Hematopoietic multipotent progenitor cell treated with erythropoietin and hydrocortisone succinate and interleukin-3 and kit ligand, for 4 days (in vitro differentiated cells): ENCODE measurements at places on chromosomes 3 and 15.

- DNase-seq: no peak
Observed at GRCh38 chr3:3080309-3080708, 29.9 kb downstream of the IL5RA start.

DNA sequence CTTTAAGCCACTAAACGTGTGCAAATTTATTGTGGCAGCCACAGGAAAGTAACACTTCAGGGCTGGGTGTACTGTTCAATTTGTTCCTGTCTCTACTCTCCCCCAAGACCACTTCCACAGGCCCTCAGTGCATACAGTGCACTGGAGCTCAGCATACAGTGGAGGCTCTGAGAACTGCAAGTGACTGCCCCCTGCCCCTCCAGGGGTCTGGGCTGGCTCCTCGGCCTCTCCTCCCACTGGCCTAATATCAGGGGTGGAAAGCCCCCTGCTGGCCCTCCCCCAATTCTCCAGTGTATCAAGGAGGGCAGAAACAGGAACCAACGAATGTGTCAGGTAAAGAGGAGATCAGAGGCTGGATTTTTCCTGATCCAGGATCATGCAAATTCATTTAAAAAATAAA lies 19.9 kb upstream of the HEG1 start:
- no peak for DNase-seq

DNA sequence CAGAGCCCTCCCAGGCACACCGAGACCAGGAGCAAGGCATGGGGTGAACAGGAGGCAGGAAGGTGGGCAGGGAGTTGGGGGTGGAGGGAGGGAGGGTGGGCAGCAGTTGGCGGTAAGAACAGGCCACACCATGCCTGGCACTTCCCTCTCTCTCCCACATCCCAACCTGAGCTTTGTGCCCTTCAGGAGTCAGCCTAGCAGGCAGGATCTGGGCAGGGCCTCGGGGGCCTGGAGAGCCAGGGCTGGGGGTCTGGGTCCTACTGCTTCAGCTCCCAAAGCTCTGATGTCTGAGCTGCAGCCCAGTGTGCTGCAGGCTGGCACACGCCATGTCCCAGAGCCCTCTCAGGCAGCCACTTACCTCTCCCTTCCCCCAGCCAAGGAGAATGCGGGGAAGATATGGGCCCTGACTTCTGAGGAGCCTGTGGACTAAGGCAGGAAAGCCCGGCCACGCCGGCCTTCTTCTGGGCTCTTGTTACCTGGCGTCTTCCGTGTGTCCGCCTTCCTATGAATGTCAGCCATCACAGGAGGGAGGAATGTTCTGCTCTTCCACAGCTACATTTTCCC lies 2.9 kb upstream of the MYL3 start:
- no peak for DNase-seq

- peak; percentile 1 for DNase-seq
Observed at GRCh38 chr15:93617443-93617842, 528.4 kb upstream of the RGMA start.

DNA sequence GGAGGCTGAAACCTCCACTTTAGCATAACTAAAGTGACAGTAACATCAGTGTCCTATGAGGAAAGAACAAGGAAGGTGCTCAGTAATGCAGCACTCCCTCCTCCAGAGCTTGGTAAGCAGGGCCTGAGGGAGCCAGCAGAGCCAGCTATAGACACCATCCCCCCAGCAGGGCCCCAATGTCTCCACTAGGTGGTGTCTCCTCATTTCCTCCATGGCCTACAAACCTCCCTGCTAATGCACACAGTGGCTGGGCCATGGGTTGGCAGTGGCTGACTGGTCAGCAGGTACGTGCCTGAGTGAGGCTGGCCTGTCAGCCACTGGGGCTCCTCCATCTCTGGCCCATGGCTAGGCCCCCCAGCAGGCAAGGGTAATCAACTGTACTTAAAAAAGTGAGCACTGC lies 13.6 kb downstream of the MRPS25 start:
- DNase-seq: peak; percentile 84

DNA sequence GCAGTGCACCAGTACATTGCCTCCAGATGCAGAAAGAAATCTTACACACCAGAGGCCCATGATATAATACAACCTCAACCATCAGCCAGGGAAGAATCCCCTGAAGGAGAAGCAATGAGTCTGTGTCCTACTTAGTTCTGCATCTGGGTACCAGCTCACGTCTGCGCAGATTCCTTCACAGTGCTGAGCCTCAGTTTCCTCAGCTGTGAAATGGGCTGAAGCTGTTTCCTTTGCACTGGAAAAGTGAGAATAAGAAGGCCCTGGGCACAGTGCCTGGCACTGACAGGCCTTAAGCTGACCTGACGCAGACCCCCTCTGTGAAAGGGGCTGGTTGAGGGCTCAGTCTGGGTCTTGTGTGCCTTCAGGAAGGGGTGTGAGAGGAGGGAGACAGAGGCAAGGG lies 20.7 kb downstream of the ATP2B2 start:
- no peak for DNase-seq

DNA sequence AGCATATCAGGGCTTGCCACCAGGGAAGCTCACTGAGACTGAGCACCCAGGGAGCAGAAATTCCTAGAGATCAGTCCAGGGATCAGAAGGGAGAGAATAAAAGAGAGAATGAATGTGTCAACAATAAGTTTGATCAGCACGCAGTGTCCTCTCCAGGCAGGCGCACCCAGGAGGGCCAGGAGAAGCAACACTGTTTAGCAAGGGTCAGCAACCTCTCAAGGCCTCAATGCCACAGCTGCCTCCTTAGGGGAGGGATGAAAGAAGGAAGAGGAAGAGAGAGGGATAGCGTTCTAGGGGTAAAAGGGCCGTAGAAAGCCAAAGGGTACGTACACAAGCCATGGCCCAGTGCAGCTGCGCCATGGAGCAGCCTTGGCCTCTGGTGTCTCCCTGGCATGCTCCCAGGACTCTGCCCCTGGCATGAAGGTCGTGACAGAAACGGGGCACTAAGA lies 399.8 kb downstream of the SHQ1 start:
- DNase-seq: no peak

DNA sequence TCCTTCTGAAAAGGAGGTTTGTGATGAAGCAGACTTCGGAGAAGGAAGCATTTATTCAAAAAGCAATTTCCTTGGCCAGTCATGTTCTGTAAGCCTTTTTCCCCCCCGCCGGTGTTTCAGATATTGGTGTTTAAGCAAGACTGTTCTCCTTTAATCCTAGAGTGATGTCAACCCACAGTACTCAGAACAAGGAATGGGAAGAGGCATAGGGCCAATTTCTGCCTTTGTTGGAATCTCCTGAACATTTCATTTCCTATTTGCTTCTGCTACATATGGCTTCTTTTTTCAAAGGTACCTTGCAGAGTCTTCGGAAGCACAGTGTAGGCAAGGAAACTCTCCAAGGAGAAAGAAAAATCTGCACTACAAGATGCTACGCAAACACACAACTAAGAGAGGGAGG lies 713.1 kb upstream of the CFAP20DC start:
- no peak for DNase-seq

DNA sequence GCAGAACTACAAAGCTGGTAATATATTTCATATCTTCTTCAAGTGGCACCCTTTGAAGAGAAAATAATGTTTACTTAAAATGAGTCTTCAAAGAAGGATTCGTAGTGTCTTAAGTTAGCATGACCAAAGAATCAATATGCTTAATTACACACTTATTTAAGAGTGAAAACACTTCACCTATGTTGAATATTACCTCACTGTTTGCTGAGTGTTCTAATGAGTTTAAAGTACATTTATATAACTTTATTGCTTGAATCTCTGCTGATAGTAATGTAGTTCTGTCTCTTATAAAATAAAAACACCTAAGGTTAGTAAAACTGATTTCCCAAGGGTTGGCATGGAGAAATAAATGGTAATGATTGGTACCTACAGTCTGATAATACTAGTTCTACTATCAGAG lies 143.3 kb upstream of the SLC2A2 start:
- DNase-seq: no peak

GRCh38 chr3:181998828-181999227 lies 287.1 kb downstream of the SOX2 start:
- no peak for DNase-seq

DNA sequence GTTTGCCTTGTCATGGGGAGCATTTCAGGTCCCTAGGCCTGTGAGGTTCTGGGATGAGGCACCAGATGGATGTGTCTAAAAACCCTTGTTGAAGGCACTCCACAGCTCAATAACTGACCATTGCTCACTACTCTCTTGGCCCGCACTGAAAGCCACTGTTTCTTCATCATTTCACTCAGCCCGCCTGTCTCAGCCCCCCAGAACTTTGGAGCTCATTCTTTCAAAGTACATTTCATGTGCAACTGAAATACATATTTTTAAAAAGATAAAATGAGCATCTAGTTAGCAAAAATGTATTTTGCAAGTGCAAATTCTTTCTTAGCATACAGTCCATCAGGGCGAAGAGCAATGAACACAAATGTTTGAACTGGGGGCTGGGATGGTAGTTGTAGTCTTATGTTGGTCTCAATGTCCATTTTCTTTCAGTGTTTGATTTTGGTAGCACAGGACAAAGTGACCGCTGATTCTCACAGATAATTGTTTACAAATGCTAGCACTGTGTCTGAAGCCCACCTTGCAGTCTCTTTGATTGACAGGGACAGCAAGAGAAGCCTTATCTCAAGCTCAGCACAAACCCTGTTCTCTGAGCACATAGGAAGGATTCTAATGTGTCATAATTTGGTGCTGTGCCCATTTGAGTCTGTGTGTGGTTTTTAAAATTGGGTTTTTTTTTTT lies 19.6 kb downstream of the HEMK1 start:
- peak; percentile 88 for DNase-seq

GRCh38 chr3:38116471-38117162 lies 20.3 kb downstream of the ACAA1 start:
- no peak for DNase-seq

DNA sequence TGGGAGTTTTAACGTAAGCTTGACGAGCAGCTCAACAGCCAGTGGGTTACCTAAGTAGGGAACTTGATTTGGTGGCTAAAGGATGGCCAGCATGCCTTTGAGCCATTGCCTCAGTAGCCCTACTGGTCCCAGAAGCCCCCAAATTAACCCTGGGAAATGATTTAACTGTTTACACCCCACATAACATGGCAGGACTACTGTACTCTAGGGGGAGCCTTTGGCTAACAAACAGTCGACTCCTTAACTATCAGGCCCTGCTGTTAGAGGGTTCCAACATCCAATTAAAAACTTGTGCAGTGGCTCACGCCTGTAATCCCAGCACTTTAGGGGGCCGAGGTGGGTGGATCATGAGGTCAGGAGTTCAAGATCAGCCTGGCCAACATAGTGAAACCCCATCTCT lies 9.4 kb upstream of the SMCO1 start:
- peak; percentile 72 for DNase-seq

DNA sequence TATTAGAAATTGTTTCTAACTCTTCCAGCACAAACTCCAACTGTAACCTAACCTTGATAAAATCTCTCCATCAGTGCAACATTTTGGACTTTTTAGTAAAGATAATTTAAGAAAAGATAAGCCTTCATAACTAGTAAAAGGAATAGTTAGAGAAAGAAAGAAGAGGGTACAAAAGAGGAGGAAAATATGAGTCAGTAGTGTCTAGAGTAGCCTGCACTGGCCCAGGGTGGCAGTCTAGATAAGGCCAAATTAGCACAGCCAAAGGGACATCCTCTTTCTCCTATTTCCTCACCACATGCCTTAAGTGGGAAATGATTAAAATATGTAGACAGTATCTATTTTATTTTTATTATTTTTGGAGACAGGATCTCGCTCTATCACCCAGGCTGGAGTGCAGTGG lies 3.7 kb downstream of the PROS1 start:
- peak; percentile 86 for DNase-seq

- DNase-seq: no peak
Observed at GRCh38 chr3:117128133-117128532, 418.6 kb downstream of the TUSC7 start.

- DNase-seq: no peak
Observed at GRCh38 chr3:29694783-29695182, 413.9 kb downstream of the RBMS3 start.

DNA sequence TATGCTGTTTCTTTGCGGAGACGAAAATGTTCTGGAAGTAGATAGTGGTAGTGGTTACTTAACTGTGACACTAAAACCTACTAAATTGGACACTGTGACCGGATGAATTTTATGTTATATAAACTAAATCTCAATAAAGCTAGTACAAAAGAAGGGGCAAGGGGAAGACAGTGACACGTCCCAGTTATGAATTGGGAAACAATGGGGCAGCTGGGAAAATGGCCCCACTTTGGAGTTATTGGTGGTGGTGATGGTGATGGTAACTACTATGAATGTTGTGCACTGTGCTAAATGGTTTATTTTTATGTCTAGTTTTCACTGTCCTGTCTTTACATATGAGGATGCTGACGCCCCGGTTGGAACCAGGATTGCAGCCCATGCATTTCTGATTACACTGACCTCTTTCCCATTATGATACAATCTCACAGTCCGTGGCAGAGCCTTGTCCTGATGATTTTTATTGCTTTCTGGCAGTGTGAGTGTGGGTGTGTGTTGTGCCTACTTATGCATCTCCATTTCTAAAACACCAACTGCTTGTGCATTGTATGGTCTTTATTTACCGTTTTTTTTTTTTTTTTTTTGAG lies 192.0 kb downstream of the FNDC3B start:
- no peak for DNase-seq

GRCh38 chr3:195453236-195453635 lies 10.4 kb upstream of the ACAP2 start:
- DNase-seq: peak; percentile 72

GRCh38 chr15:75090388-75090734 lies 67.0 kb downstream of the PPCDC start:
- peak; percentile 61 for DNase-seq

- DNase-seq: no peak
Observed at GRCh38 chr3:32952369-32953077, 1.1 kb downstream of the CCR4 start.

DNA sequence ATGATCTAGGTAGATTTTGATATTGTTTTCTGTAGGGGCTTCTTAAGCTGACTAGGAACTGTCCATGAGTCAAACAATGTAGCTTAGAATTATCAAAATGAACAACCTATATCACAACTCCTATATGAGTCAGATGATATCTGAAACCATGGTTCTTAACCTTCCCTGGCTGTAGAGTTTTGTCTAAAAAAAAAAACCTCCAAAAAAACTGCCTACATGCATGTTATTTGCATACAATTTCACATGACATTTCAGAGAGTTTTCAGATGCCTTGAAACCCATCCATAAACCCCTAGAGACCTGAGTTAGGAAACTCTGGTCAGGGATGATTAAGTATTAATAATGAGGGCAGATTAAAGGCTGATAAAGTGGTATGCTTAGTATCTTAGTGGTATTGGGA lies 157.0 kb downstream of the CHST2 start:
- DNase-seq: no peak

GRCh38 chr3:172617013-172617706 lies 93.7 kb downstream of the NCEH1 start:
- DNase-seq: no peak

GRCh38 chr15:63487076-63487757 lies 17.2 kb upstream of the USP3 start:
- DNase-seq: peak; percentile 93
